Cardiac muscle cell (in vitro differentiated cells and primary cell): ENCODE measurements at places on chromosomes 7 and 10. TPM values are rescaled to one million over a fixed set of nuclear protein-coding genes. Genes with fewer than 3 reads are reported as not detected.

ATOH7 gene
- 0.11 TPM in 1 of 2 replicates, not detected in the other for total RNA-seq

SPDYE16 gene
- total RNA-seq, result 0.11 and 1.1 TPM in 2 replicates

CREB5 gene
- total RNA-seq, result 2.9 and 4.6 TPM in 2 replicates

SMKR1 gene
- 0.39 TPM in 1 of 2 replicates, not detected in the other for total RNA-seq

GPER1 gene
- 1.6 and 5.2 TPM in 2 replicates for total RNA-seq

SMNDC1 gene
- total RNA-seq, result 12.4 and 13.5 TPM in 2 replicates

- H3K4me1 ChIP-seq, result peaks cover 16% of the 10 kb centered on the region
These were observed 255.9 kb downstream of the USP6NL start for GRCh38 chr10:11355592-11355991.

DNA sequence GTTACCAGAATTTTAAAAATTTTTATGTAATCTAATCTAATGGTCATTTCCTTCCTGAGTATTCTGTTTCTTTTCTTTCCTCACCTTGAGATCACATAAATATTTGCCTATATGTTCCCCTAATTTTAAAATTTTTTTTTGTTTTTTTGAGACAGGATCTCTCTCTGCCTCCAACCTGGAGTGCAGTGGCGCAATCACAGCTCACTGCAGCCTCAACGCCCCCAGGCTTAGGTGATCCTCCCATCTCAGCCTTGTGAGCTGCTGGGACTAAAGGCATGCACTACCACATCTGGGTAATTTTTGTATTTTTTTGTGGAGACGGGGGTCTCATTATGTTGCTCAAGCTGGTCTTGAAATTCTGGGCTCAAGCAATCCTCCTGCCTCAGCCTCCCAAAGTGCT is 4.1 kb upstream of the PROSER2 start:
- H3K4me1 ChIP-seq, result no peaks in the 10 kb centered on the region
- no peaks in the 10 kb centered on the region for H3K27me3 ChIP-seq

GRCh38 chr7:106205621-106206222 is 79.1 kb downstream of the NAMPT start:
- no peak overlapping the region for H3K4me3 ChIP-seq
- no peaks in the 10 kb centered on the region for H3K36me3 ChIP-seq
- no peaks in the 10 kb centered on the region for H3K27me3 ChIP-seq
- H3K4me1 ChIP-seq, result no peaks in the 10 kb centered on the region
- DNase-seq, result peak; percentile 59

DNA sequence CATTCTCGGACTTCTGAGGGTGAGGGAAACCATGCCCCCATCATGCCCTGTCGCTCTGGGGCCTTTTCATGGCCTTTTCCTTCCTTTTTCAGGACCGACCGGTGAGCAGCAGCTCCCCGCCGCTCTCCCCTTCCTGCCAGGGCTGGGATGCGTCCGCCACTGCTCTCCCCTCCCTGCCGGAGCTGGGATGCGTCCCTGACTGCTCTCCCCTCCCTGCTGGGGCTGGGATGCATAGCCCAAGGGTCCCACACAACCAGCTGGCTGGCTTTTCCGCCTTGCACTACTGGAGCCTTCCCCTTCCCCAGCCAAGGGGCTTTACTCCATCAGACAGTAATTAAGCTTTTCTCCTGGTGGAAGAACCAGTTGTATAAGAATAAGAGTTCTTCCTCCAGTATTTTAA is 129.7 kb upstream of the COBL start:
- H3K36me3 ChIP-seq, result no peaks in the 10 kb centered on the region
- no peak for DNase-seq
- H3K4me1 ChIP-seq, result no peaks in the 10 kb centered on the region
- no peak overlapping the region for H3K4me3 ChIP-seq
- H3K27me3 ChIP-seq, result no peaks in the 10 kb centered on the region

DNA sequence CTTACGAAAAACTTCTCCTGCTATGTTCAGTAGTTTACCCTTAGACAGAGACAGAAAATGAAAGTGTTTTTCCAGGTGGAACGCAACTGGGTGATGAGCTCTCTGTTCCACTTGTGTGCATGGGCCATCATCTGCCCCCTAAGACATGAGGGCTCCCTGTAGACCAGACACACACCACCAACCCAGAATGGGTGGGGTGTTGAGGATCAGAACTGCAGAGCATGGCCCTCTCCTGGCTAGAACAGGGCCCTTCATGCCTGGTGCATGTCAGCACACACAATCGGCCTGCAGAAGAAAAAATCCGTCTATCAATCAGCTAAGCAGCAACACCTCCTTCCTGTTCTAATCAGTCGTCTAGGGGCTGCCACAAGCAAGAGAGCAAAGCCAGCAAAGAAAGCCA is 186.2 kb upstream of the INHBA start:
- no peaks in the 10 kb centered on the region for H3K27me3 ChIP-seq
- no peak overlapping the region for H3K4me3 ChIP-seq
- no peak overlapping the region for H3K27ac ChIP-seq
- no peaks in the 10 kb centered on the region for H3K4me1 ChIP-seq
- no peak for DNase-seq

DNA sequence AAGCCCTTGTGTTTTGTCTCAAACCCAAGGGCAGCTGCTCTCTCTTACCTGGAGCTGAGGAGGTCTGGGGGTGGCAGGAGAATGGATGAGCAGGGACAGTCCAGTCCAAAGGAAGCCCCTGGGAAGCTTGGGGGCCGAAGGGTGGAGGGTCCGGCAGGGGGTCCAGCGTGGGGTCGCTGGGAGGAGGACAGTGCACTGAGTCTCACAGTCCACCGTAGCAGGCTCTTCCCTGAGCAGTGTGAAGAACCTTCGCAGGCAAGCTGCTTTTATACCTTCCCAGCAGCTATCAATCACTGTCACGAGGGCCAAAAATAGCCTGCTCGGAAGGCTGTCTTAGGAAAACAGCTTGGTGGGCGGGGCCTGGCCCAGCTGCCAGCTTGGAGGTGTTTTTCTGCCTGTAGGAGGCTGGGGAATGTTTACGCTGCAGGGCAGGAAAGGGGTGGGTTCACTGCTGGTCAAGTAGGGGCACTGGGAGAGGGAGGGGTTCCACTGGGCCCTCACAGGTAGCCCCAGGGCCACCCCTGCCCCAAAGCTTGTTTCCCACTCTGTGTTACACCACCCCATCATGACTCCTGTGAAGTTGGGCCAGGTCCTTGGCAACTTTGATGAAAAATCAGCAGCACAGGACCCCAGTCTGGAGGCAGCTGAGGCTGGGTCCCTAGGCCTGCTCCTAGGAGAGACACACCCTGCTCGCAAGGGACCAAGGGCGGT is at the start of gene DEPP1:
DEPP1 (minus strand) TSS at position 240 of the 711 bp plus-strand sequence. CDS start 779 bp downstream, outside the sequence.
- peak within 1 kb of the TSS; percentile 91 for H3K27ac ChIP-seq
- H3K4me1 ChIP-seq, result peaks cover 66% of the 10 kb centered on the region
- no peaks in the 10 kb centered on the region for H3K36me3 ChIP-seq
- H3K4me3 ChIP-seq, result peak within 1 kb of the TSS; percentile 26

DNA sequence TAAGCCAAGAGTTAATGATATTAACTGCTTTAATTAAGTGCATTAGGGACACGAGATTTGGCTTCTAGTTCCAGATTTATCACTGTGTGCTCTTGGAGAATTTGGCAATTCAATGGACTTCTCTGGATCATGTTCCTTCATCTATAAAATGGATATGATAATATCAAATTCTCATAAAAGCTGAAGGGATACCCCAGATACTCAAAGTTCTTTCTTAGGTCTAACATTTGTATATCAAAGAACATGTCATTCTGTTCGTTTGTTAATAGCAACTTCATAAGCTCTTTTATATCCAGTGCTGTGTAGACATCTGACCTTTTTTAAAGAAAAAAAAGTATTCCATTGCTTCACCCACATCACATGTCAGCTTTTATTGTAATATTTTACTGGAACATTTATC is 54.6 kb upstream of the HDAC9 start:
- DNase-seq, result no peak
- no peak overlapping the region for H3K4me3 ChIP-seq
- no peaks in the 10 kb centered on the region for H3K36me3 ChIP-seq
- no peak overlapping the region for H3K27ac ChIP-seq
- no peaks in the 10 kb centered on the region for H3K27me3 ChIP-seq

DNA sequence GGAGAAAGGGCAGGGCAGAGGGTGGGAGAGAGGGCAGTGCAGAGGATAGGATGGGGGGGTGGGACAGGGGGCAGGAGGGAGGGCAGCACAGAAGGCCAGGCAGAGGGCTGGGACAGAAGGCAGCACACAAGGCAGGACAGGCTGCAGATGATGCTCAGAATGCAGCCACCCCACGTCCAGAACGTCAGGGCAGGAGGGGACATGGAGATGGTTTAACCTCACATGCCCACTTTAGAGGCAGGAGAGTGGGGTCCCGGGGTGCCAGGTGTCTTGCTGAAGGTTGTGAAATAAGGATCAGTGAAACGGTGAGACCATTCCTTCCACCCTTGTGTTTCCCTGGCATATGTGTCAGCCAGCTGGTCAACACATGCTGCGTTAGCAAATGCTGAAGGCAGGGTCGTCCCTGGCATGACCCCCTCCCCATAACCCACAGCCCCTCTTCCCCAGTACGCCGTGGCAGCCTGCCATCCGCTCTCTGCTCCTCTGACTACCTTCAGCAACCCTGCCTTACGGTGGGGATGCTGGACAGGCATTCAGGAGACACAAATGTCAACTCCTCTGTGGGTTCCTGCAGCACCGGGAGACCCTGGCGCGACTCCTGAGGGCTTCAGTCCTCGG is 592.1 kb downstream of the DNAJB6 start:
- H3K27me3 ChIP-seq, result no peaks in the 10 kb centered on the region
- no peaks in the 10 kb centered on the region for H3K36me3 ChIP-seq
- H3K4me1 ChIP-seq, result no peaks in the 10 kb centered on the region
- no peak overlapping the region for H3K27ac ChIP-seq
- DNase-seq, result no peak

DNA sequence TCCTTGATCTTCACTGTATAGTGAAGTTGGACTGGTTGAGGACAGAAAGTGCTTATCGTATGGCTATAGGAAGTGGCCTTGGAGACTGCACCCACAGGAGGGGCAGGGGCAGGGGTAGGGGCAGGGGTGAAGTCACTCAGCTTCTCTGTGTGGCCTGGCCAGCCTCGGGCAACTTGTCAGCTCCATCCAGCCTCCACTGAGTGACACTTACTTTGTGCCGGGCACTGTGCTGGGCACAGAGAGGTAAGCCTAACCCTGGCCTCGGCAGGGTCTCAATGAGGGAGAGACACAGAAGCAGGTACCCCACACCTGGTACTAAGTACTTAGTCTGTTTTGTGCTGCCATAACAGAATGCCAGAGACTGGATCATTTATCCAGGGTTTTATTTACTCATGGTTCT is 99.3 kb upstream of the CTBP2 start:
- H3K4me3 ChIP-seq, result no peak overlapping the region
- no peaks in the 10 kb centered on the region for H3K4me1 ChIP-seq
- H3K36me3 ChIP-seq, result no peaks in the 10 kb centered on the region
- DNase-seq, result no peak
- H3K27me3 ChIP-seq, result no peaks in the 10 kb centered on the region
- H3K27ac ChIP-seq, result no peak overlapping the region

GRCh38 chr10:55263327-55263726 is 462.3 kb upstream of the PCDH15 start:
- DNase-seq, result no peak
- no peaks in the 10 kb centered on the region for H3K36me3 ChIP-seq
- H3K4me3 ChIP-seq, result no peak overlapping the region
